ENCODE measurements at places on chromosomes 12 and 14.

DNA sequence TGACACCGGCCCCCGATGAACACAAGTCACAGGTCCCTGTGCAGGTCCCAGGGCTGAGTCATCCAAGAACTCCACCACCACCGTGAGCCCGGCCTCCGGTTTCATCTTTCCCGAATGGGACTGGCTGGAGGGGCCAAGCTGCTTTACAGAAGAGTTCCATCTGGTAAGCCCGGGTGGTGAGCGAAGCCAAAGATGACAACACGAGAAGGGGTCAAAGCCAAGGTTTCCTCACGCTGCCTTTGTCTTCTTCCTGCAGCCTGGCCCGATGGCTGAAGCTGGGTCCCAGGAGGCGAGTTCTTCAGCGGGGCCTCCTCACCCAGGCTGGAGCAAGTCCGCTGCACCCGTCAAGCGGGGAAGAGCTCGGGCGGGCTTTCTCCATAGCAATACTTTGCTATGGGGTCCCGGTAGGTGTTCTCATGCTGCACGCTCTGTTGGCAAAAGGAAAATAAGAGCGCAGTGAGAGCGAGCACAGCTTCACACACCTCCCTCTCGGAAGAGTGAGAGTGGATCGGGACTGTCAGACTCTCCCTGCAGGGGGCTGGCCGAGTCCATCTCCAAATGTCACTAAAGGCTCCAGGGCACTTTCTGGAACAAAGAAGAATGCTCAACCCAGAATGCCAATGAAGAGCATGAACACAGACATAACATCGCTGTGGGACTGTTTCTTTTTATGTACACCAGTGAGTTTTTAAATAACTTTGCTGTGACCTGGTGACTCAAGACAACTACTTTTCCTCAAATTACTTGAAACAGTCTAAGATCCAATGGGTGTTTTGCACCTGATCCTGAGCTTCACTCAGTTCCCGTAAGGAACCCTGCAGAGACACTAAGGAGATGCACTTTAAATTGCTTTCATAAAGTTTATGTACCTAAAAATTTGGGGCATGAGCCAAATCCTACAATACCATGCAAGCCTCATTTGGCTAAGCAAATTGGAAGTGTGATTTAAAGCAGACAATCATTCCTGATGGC is 20.1 kb downstream of the SPRING1 start:
- DNase-seq = no peak

DNA sequence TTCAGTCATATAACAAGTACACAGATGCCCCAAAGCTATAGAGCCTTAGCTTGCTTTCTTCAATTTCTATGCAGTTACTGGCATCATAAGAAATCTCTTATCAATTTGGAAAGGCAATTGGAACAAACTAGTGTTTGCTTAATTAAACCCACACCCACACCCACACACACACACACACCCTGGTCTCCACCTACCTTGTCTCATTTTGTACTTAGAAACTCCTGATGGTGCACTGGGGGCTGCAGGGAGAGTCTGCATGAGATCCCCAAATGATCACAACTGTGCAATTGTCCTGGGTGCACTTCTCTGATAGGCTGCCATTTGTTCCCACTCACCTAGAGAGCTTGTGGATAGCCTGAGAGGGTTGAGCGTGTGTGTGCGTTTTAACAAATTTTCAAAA is 40.5 kb upstream of the PTCSC3 start:
- no peak for DNase-seq

GRCh38 chr14:61837336-61838229 is 75.4 kb downstream of the SNAPC1 start:
- DNase-seq = peak; percentile 93

GRCh38 chr12:119868992-119869391 is 8.1 kb downstream of the CIT start:
- no peak for DNase-seq

- DNase-seq = no peak
Observed at GRCh38 chr12:1217191-1217949, 226.3 kb downstream of the ERC1 start.

GRCh38 chr14:34165847-34166350 is 215.0 kb upstream of the EGLN3 start:
- no peak for DNase-seq

All from activated CD4-positive, alpha-beta T cell treated with anti-CD3 and anti-CD28 coated beads, Interleukin-2, amount 10 ng/mL, durations not matched to agents 24 days and 14 days (primary cell).